ENCODE measurements at places on chromosomes 1 and 21.

- no peak for DNase-seq
Measured at GRCh38 chr1:65009724-65010420, 43.5 kb upstream of the JAK1 start.

DNA sequence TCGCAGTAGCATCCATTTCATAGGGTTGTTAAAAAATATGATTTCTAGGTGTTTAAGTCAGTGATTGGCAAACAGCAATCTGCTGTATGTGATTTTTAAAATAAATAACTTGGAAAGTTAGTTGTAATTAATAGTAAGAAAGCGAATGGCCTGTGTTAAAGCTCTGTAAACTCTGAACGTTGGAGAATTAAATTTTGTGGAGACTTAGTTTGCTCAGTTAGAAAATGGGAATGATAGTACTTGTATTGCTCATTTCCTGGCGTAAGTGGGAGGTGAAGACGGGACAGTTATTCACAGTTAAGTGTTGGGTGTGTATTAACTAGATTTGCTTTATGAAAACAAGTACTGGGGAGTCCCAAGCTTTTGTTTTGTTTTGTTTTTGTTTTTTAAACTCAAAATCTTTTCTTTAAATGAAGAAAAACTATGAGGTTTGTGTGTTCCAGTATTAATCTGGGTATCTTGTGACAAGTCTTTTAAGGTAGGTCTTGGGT, 995 bp downstream of the CACYBP start:
- DNase-seq: no peak

DNA sequence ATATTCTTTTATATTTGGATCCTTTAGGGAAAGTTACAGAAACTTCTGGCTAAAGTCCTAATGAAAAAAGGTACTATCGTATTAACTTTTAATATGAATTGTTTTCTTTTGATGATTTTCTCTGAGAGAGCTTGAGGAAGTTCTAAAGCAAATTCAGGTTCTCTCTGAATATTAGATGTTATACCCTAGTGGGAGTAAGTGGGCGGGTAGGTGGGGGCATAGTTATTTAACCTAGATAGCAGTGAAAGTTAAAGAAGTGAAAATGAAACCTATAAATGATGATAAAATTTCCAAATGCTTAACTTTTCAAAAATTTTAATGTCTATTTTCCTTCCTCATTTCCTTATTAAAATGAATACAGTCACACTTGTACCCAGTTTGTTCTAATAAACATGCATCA, 26.2 kb upstream of the B3GALT2 start:
- no peak for DNase-seq

DNA sequence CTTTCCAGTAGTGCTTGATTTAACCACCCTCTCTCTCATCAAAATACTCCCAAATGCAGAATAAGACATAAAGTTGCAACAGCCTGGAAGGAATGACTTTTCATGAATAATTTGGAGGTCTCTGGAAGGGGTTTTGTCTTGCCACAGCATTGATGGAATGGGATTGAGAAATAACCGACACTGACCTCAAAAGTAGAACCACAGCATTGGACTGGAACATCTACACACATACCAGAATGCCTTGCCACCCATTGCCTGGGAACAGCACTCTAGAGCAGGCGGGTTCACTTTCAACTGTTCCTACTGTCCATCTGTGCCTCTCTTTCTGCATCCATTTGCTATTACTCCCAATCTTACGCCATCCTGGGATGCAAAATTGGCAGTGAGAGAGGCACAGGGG, 149.1 kb upstream of the USP24 start:
- no peak for DNase-seq

- DNase-seq: no peak
Measured at GRCh38 chr1:43199093-43199726, 27.1 kb downstream of the CFAP57 start.

DNA sequence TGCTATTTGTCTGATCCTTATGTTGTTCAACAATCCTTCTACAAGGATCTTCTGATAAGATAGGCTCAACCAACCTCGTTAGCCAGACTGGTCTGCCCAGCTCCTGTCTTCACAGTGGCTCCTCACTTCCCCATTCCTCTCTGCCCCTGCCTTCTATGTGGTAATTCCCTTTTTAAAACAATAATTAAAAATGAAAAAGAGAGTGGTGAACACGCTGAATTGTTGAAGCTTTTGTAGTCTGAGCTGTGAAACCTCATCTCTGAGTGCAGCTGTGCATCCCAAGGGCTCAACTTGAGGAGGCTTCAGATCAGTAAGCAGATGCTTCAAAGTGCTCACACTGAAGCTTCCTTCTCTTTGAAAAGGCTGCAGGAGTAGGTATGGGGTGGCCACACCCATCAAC, 70.7 kb upstream of the JUN start:
- no peak for DNase-seq

GRCh38 chr1:206471415-206471801, 1.1 kb downstream of the IKBKE start:
- no peak for DNase-seq

DNA sequence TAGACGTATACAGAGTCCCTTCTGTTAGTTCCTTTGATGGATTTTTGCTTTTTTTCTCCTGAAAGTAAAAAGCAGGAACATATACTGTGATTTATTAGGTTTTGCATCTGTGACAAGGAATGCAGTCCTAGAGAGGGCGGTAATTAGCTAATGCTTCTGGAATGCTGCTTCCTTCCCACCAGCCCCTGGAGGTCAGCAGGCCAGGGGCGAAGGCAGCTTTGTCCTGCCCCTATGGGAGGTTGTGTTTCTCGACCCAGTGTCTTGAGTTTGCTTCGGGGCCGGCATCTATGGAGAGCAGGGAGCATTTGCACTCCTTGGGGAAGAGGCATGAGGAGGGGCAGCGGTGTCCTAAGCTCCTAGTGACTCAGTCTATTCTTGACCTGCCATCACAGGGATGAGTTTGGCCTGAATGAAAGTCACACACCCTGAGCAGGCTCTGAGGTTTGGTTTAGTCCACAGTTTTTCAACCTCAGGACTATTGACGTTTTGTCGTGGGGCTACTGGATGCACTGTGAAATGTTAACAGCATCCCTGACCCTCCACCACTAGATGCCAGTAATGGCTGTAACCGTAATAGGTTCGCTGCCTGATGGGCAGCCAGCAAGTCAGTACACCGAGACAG, 85.0 kb upstream of the KCNJ15 start:
- DNase-seq: no peak

DNA sequence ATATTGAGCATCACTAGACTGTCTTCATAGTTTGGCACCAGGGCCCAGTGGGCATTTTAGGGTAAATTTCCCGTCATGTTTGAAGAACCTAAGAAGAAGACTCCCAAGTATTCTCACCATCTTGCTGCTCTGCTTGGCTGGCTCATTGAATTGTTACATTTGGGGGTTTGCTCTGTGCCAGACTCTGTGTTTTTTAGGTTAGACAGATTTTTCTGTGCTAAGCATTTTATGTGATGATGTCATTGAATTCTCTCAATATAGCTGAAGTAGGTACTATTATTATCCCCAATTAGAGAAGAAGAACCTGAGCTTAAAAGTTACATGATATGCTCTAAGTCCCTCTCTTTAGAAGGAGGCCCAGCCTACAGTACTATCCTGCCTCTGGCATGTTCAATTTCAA, 28.0 kb upstream of the DNASE2B start:
- DNase-seq: no peak

DNA sequence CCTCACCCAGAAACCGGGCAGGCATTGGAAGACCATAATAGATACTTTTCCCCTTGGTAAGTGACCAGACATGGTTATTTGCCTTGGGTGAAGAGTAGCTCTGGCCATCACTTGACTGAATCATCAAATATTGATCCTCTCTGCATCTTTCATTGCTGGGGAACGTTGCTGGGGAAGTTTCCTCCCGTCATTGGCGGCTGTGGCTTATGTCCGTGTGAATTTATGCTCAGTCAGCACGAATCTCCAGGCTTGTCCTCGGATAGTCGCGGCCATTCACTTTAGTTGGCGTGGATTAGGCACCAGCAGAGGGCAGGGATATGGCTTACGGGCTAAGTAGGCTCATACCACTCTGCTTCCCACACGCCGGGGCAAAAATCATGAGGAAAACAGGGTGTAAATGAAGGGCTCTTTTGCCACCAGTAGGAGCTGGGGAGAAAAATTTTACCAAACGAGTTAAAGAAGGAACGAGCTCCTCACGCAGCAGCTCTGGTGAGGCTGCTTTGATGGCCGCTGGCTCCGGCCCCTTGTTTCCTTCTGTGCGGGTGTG, 473.4 kb downstream of the CAMTA1 start:
- DNase-seq: no peak

- no peak for DNase-seq
Measured at GRCh38 chr1:46343351-46343695, 2.7 kb downstream of the NSUN4 start.

DNA sequence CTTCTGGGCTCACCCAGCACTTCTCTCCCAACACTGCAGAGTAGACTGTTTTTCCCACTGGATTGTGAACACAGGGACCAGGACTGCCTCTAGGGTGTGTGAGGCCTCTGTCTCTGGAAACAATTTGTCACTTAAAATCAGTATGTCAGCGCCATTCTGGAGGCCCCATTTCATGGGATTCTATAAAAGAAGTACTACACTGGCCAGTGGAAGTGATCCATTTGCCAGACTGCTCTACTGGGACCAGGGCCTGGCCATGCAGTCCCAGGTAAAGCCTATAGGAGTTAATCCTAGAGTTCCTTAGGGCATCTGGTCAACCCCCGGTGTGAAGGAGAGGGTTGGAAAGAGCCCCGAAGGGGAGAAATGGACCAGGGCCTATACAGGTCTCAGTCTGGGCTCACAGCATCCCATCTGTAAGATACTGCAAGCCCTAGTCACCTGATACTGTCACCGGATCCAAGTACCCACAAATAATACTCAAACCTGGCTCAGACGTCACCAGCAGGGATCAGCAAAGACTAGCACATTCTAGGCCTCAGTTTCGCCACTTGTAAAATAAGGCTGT, 245.0 kb downstream of the FOXD2 start:
- no peak for DNase-seq

DNA sequence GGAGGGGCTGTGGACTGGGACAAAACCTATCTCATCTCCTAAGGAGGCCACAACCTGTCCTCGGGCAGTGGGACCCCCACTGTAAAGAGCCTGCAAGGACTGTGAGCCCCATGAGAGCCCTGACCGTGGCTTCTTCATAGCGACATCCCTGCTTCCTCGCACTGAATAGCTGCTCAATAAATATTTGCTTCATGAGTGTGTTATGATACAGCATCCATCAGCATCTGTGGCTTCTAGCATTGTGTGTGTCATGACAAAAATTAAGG, 40.5 kb upstream of the CSF3R start:
- DNase-seq: no peak

DNA sequence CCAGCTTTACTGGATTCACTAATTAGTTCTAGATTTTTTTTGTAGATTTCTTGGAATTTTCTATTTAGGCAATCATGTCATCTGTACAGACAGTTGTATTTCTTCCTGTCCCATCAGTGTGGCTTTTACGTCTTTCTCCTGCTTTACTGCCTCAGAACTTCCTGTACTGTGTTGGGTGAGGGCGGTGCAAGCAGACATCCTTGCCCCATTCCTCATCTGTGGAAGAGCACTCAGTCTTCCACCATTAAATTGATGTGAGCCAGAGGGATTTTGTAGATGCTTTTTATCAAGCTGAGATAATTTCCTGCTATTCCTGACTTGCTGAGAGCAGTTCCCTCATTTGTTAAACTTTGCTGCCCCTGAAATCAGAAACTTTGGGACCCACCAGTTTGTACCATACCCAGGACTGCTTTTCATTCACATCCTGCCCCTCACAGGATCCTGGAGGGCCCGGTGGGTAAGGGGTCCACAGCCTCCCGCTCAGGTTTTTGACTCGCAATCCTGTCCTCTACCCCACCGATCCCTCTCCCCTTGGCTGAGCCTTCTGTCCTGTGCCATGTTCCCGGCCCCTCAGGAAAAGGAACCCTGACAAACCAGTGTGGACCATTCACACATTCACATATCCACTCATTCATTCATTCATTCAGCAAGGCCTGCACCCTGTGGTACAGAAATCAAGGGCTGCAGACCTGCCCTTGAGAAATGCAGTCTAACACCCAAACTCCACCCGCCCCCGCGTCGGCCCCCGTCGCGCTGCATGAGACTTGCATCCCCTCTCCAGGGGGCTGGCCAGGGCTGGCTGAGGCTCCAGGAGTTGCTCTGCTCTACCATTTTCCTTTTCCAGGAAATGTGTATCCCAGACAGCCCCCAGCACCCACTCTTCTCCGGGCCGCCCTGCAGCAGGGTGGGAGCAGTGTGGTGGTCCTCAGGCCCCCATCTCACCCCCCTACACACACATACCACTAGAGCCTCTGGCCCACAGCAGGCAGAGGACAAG, 246.5 kb upstream of the VAMP3 start:
- DNase-seq: no peak

- no peak for DNase-seq
Measured at GRCh38 chr1:6535214-6535613, 19.1 kb downstream of the NOL9 start.

DNA sequence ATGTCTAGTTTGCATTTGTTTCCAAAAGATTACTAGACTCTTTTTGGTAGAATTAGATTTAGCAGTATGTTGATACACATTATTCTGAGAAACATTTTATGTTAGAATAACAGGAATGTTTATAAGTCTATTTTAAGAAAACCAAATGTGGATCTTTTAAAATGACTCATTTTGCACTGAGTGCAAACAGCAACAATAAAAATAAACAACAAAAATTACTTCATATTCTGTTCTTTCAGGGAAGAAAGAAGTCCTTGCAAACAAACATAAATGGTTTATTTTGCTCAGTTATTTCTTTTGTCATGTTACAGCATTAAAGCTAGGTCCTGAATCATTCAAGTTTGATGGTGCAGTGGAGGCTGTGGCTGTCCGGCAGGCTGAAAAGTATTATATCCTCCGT, 106.8 kb upstream of the TENT5C start:
- no peak for DNase-seq
